ENCODE measurements at places on chromosomes 3 and 15.

DNA sequence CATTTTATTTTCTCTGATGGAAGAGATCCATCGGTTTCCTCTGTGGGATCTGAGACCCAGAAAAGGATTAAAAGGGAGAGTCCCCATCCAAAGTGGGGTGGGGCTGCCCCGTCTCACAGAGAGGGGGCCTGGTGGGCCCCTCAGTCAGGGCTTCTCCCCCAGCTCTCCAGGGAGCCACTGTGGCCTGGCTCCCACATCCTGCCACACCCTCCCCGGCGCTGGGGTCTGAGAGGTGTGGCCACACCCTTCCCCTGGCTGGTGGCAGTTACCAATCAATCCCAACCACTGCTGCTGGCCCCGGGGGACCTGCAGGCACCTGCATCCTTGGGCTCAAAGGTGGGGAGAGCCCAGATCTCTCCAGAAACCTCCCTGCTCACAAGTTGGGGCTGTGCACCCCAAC lies 161.8 kb upstream of the IQSEC1 start:
- no peak for DNase-seq

- no peak for DNase-seq
Observed at GRCh38 chr3:144677103-144677502, 705.5 kb downstream of the DIPK2A start.

DNA sequence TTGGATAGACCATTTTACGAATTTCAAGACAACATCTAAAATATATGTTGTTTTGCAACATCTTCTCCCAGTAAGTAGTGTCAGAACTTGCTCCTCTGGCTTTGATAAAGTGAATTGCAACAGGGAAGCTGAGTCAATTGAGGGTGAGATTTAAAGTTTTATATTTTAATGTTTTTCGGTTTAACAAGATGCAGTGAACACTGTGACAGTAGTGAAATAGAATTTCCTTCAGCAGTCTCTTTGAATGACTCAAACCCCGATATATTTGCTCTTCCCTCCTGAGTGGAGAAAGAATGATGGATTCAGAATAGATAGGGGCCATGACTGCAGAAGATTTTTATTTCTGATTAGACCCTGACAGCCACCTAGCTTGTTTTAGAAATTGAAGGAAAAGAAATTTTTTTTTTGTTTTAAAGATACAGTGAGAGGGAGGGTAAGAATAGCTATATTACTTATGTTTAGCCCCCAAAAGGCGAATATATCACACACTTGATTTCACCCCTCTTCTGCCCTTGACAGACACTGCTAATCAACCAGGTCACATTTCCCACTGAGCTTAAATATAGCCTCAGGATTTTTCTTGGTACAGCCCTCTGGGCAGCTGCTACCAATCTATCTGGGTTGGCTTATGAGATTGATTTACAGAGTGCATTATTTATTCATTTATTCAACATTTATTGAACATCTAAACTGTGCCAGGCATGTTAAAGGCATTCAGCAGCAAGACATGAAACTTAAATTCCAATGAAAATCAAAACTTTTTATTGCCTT lies 183.3 kb upstream of the ADAMTS9 start:
- no peak for DNase-seq

DNA sequence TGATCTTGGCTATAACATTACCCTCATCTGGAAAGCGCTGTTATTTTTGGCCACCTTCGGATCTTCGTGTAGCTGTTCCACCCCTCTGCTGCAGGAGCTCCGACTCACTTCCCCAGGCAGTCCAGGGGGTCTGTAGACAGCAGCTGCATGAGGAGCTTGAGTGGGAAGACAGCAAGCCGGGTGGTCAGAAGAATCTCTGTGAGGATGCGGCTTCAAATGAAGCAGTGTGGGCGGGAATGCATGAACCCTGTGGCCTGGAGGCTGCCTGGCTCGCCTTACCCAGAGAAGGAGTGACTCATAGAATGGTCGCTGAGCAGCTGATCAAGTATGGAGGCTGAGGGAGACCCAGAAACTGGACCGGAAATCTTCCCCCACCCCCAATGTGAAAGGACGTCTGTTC lies 45.2 kb upstream of the NR2F2 start:
- no peak for DNase-seq

DNA sequence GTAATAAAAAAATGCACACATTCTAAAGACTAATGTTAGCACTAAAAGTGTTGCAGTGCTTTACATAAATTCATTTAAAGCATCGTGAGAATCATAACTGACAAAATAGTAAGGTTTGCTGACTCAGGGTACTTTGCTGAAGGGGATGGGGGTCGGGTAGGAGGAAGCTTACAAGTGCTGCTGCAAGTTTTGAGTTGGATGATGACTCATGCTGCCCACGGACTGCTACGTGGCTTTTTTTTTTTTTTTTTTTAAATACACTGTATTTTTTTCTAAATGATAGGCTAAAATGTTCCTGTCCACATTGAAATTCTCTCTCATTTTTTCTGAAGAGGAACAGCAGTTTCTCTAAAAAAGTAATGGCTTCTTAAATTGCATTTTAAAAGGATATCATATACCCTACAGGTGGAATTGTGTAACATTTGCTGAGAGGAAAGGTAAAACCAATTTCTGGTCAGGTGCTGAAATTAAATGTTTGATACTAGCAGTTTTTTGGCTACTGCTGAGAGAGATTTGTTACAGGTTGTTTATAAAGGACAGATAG lies 2.2 kb downstream of the MAPK6 start:
- DNase-seq, result peak; percentile 50

DNA sequence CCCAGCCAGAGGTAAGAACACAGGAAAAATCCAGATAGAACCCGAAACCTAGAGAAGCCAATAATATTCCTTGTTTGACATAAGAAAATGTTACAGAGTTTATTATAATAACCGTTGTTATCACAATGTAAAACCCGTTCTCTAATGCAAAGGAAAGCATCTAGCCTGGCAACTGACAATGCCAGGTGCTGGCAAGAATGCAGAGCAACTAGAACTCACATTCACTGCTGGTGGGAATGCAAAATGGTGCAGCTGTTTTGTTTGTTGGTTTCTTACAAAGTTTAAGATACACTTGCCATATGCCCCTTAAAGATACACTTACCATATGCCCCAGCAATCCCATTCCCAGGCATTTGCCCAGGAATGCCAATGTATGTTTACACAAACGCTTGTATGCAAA lies 23.4 kb downstream of the VPS39 start:
- DNase-seq, result no peak

- DNase-seq, result no peak
Observed at GRCh38 chr3:32137870-32138269, 31.4 kb downstream of the GPD1L start.

DNA sequence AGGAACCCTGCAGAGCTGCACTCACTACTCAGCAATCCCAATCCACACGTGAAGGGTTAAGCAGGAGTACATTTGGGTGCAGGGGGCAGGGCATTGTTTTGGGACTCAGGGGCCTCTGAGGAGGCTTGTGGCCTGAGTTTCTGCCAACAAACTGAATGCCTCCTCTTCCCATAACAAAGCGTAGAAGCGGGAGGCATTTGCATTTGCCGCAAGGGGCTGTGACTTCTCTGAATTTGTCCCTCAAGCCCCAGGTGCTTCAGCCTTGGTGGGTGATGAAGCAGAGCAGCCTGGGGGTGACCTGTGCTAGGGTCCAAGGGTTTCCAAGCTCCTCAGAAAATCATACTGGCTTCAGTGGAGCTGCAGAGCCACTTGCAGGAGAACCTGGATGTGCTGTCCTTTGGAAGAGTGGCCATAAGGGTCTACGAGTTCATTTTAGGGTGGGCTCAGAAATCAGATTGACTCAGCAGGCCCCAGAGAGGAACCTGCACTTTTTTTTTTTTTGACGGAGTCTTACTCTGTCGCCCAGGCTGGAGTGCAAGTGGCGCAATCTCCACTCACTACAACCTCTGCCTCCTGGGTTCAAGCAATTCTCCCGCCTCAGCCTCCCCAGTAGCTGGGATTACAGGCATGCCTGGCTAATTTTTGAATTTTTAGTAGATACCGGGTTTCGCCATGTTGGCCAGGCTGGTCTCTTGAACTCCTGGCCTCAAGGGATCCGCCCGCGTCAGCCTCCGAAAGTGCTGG lies 1.4 kb upstream of the RPSA start:
- DNase-seq, result no peak

DNA sequence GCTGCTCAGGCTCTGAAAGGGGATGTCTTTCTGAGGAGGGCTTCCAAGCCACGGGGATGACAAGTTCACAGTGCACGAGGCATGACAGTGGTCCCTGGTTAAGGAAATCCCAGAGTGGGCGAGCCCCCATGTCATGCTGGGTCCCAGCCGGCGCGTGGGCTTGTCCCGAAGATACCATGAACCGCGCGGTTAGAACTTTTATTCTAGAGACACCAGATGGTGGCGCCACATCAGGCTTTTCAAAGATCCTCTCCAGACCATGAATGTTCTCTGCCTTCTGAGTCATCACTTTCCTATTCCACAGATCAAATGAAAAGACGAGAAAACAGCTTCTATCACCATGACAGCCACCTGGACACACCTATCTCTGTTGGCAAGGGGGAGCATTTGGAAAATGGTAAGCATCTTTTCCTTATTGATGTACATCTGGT lies 227.8 kb upstream of the LYSMD4 start:
- no peak for DNase-seq

GRCh38 chr3:119759962-119760361 lies 21.9 kb upstream of the NR1I2 start:
- no peak for DNase-seq

GRCh38 chr15:89139613-89140499 lies 51.6 kb downstream of the ABHD2 start:
- no peak for DNase-seq

- DNase-seq, result no peak
Observed at GRCh38 chr3:49998326-49998725, 58.4 kb downstream of the RBM6 start.

- DNase-seq, result no peak
Observed at GRCh38 chr3:127589600-127590281, 792 bp downstream of the TPRA1 start.

DNA sequence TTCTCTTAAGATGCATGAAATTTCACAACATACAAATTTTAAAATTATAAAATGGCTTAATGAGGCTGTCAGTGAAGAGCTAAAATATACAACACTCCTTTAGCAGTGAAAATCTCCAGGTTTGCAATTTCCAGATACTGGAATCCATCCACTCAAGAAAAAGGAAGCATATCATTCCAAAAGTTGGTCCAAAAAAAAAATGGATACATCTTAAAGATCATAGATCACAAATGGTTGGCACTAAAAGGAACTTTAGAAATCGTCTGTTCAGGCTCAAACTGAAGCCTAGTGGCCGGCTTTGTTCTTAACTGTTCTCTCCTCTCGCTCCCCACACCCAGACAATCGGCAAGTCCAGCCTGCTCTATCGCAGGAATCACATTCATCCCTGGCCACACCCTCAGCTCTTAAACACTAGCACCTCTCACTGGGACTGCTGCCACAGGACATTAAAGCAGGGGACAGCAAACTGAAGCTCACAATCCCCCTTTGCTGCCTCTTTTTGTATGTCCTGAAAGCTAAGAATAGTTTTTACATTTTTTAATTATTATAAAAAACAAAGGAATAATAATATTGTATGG lies 130.3 kb upstream of the CDIN1 start:
- DNase-seq, result no peak

DNA sequence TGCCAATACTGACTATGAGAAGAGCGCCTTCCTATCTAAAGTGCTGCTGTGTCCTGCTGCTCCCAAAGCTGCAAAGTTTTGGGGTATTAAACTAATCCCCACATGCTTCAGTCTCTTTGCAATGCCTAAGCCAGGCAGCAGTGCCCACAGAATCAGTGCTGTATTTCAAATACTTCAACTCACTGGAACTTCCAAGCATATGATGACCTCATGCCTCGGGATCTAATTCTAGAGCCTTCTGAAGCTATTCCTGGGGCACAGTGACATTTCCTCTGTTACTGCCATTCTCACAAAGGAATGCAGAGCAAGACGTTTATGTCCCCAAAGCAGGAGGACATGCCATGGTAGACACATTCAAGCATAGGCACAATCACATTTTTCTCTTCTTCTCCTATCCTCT lies 78.5 kb downstream of the CD200 start:
- DNase-seq, result no peak

- no peak for DNase-seq
Observed at GRCh38 chr3:24420224-24420623, 74.4 kb downstream of the THRB start.

- no peak for DNase-seq
Observed at GRCh38 chr3:101229681-101230080, 90.7 kb downstream of the IMPG2 start.

DNA sequence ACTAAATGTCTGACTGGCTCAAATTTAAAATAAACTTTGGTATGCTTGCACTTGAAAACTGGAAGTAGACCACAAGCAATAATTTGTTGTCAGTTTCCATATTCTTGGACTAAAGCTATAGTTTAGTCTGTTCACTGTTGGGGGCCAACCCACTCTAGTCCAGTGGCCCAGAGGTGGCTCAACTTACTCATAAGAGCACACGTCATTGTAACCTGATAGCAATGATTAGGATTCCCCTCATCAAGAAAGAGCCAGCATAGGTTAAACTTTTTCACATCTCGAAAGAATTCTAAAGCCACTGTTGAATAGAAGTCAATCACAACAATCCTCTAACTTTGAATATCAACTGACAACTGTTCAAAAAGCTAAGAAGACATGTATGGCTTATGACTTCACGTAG lies 147.0 kb downstream of the MEIS2 start:
- DNase-seq, result no peak

Measured in activated CD4-positive, CD25-positive, alpha-beta regulatory T cell treated with anti-CD3 and anti-CD28 coated beads, Interleukin-2, amount 50 U/mL, for 16 hours (primary cell).